ENCODE measurements at places on chromosomes 12 and 14.

DNA sequence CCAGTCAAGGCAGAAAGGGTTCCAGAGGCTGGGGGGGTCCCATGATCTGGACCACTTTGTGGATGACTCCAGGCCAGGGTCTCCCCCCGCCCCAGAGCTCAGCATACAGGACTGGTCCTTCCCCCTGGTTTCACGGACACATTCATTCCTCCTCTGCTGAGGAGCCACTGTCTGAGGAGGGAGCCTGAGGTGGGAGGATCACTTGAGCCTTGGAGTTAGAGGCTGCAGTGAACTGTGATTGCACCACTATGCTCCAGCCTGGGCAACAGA is 6.8 kb downstream of the TESC start:
- DNase-seq: no peak

DNA sequence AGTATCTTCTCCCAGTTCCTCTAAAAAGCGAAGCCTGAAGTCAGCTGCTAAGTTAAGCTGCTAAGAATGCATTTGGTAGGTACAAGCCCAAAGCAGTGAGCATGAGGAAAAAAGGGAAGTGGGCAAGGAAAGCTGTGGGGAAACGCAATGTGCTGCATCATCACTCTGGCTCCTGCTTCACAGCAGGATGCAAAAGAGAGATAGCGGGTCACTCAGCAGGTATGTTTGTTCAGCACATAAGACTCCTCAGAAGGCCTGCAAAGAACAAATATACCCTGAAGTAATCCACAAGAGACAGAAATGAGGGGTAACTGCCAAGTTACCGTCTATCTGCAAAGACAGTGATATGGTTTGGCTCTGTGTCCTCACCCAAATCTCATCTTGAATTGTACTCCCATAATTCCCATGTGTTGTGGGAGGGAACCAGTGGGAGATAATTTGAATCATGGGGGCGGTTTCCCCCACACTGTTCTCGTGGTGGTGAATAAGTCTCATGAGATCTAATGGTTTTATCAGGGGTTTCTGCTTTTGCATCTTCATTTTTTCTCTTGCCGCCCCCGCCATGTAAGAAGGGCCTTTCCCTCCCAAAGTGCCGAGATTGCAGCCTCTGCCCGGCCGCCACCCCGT is 127.4 kb upstream of the EGLN3 start:
- no peak for DNase-seq

DNA sequence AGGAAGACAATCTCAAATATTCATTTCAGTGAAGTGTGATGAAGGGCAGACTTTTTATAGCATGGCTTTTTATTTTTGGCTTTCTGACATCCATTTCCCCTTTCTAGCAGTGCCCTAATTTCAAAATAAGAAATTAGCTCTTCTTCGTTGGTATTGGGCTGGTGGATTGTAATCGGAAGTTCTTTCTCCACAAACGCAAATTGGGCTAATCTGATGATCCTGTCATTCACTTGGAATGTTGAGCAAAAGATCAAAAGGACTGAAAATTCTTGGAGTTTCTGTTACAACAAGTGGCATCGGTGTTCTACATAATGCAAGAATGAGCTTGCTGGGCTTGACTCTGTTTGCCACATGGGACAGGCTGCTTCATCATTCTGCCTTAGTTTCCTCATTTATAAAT is 1182.8 kb downstream of the FLRT2 start:
- DNase-seq: no peak

GRCh38 chr12:3564861-3565260 is 73.9 kb downstream of the PRMT8 start:
- no peak for DNase-seq

DNA sequence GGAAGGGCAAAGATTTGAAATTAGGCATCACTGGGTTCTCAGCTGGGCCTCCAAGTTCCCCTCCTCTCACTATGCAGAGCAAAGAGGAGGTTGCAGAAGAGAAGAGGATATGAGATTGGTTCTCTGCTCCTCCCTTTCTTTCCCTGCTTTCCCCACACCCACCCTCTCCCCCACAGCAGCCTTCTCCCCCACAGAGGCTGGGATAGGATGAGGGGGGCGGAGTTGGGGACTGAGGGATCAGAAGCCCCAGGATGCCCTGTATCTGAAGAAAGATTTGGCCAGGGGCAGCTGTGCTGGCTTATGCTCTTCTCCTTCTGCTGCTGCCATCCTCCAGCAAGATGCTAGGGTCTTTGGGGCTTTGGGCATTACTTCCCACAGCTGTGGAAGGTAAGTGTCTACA is at the start of gene AMHR2:
TSS of gene AMHR2 (plus strand) at position 259 of the 400 bp plus-strand sequence. CDS start at position 339, 80 bp downstream.
- DNase-seq: no peak

DNA sequence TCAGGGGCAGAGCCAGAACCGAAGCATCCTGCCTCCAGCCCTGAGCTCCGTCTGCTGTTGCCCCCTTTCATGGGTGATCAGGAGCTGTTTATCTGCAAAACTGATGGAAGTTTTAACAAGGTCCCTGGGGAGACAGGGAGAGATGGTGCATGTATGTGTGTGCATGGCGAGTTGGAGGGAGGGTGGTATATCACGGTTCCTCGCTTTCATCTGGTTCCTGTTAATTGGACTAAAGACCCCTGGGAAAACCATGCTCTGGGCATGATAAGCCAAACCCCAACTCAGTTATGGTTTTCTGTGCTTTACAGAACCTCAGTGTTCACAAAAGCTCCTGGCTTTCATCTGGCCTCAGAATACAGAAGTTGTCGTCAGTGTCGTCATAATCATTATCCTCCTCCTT is 133.6 kb downstream of the KSR2 start:
- DNase-seq: no peak

- no peak for DNase-seq
Measured at GRCh38 chr14:74648601-74649000, 36.6 kb upstream of the LTBP2 start.

- no peak for DNase-seq
Measured at GRCh38 chr12:58747533-58747932, 172.8 kb downstream of the LRIG3 start.

All from activated naive CD8-positive, alpha-beta T cell treated with anti-CD3 and anti-CD28 coated beads for 36 hours (primary cell).